ENCODE measurements at places on chromosomes 13 and 19.

- no peak for DNase-seq
These were observed 14.4 kb downstream of the CDC16 start for GRCh38 chr13:114249077-114249476.

GRCh38 chr19:47511681-47512080, 3.2 kb downstream of the NAPA start:
- DNase-seq, result no peak

DNA sequence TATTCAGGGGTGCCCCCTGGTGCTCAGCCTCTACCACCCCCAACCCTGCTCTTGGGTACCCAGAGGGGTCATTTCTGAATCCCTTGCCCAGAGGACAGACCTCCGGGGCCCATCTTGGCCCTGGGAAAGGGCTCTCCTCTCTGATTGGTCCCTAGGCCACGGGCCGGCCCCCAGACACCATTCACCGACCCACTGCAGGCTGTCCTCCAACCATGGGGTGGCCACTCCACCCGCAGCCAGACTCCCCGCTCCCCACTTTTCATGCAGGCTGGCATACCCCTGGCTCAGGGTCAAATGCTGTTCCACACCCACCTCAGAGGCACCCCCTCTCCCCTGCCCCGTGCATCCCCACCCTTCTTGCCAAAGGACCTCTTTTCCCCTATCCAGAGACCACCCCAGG, 14.8 kb downstream of the SMIM24 start:
- no peak for DNase-seq

DNA sequence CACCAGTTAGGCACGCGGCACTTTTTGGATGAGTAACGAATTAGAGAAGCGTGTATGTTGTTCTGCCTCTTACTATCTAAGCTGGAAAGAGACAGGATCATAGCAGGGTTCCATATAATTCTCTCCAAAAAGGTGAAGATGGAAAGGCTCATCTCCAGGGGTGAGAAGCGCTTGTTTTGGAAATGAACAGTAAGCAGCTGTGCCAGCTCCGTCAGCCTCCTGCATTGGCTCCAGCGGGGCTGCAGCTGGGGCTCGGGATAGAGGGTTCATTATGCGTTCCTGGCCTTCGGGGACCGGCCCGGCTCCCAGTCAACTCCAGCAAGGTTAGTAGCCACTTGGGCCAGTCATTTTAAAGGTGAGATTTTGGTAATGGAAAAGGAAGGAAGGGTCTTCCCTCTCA, 155.5 kb downstream of the COL4A1 start:
- DNase-seq, result no peak

DNA sequence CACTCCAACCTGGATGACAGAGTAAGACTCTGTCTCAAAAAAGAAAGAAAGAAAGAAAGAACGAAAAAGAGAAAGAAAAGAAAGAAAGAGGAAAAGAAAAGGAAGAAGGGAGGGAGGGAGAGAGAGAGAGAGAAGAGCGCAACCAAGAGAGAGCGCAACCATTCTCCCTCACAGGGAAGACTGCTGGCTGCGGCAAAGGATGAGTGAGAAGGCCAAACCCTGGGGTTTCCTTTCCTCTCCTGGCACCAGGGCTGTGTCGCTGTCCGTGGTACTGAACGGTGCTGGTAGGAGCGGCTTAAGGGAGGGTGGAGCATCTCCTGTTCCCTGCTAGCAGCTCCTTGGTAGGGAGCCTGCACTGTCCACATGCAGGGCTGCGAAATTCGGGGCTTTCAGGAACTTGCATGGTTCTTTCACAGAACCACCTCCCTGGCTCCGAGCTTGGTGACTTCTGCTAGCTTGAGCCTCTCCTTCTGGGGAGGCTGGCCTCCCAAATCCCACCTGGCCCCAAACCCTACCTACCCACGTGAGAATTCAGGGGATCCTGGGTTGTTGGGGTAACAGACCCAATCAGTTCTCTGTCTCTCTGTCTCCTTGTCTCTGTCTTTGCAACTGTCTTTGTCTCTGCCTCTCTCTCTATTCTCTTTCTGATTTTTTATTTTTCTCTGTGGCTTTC, 51.1 kb upstream of the ZNRF4 start:
- peak; percentile 29 for DNase-seq

DNA sequence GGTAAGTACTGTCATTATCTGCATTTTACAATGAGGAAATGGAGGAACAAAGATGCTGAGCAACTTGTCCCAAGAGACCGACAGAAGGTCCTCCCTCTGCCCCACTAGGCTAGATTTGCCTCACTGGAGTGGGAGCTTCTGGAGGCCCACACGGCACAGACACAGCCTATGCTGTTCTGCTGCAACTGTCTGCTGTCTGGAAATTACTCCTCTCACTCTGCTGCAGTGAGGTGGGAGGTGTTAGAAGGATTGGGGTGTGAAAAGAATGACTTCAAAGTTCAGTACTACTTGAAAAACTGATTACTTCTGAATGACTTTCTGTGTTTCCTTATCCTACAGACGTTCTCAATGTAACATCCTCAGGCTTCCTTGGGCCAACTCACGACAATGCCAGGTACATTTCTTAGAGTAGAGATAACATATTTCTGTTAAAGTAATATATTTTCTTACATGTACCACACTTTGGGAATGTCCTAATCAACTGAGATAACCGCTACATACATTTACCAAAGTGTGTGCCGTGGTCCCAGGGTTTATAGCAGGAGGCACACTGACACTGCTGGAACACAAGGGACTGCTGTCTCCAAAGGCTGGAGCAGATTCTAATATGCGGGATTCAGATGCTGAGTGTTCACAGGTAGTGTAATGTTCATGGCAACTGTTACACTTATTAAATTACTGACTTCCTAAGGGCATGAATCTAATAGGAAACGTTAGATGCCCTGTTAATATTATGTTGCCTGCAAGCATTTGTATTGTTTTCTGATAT, 53.5 kb upstream of the WASF3 start:
- DNase-seq, result no peak

GRCh38 chr13:112251930-112252585, 124.1 kb upstream of the SPACA7 start:
- no peak for DNase-seq

- DNase-seq, result peak; percentile 31
These were observed 5.0 kb upstream of the PTGER1 start for GRCh38 chr19:14479975-14480699.

- no peak for DNase-seq
These were observed 94.7 kb downstream of the RBM26 start for GRCh38 chr13:79311386-79311785.
